ENCODE measurements at places on chromosomes 1 and 21. TPM values are rescaled to one million over a fixed set of nuclear protein-coding genes. Genes with fewer than 3 reads are reported as not detected.
A peak's percentile ranks its signal among the peaks of the same experiment; 100 is the strongest.

DNA sequence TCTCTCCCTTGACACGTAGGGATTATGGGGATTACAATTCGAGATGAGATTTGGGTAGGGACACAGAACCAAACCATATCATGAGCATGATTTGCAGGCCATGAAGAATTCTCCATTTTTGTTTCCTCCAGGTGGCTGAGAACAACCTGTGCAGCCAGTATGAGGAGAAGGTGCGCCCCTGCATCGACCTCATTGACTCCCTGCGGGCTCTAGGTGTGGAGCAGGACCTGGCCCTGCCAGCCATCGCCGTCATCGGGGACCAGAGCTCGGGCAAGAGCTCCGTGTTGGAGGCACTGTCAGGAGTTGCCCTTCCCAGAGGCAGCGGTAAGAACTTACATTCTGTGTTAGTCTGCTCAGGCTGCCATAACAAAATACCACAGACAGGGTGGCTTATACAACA lies 9.7 kb downstream of the MX1 start:
- peak; percentile 12 for DNase-seq

- DNase-seq: no peak
Measured at GRCh38 chr1:98704474-98704873, 43.0 kb downstream of the SNX7 start.

SYCP1 gene
- total RNA-seq: 0.16 TPM

OR14K1 gene
- 1.0 TPM for total RNA-seq

CLCA1 gene
- under 0.01 TPM for total RNA-seq

TFF2 gene
- total RNA-seq: not detected

EPHA10 gene
- 2.6 TPM for total RNA-seq

DNA sequence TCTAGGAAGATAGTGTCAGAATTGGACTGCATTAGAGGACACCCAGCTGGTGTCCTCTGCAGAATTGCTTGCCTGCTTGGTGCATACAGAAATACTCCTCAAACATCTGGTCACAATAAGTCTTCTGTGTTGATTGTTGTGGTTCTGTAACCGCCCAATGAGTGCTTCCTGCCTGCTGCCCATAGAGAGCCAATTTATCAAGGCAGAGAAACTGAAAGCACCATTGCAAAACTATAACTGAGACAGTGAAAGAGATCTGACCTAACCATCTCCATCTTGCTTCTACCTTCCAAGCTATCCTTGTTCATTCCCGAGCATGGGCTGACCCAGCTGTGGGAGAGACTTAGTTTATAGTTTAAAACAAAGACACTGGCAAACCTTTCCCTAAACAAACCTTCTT lies 462.4 kb upstream of the RGS18 start:
- no peak for DNase-seq

GRCh38 chr1:234746798-234747196 lies 136.8 kb upstream of the IRF2BP2 start:
- DNase-seq: peak; percentile 59

F5 gene
- 1.3 TPM for total RNA-seq

GRCh38 chr1:11500881-11501280 lies 21.9 kb downstream of the DISP3 start:
- DNase-seq: peak; percentile 9

- no peak for DNase-seq
Measured at GRCh38 chr21:37939251-37939650, 23.0 kb upstream of the KCNJ6 start.

CITED4 gene
- 136 TPM for total RNA-seq

DNA sequence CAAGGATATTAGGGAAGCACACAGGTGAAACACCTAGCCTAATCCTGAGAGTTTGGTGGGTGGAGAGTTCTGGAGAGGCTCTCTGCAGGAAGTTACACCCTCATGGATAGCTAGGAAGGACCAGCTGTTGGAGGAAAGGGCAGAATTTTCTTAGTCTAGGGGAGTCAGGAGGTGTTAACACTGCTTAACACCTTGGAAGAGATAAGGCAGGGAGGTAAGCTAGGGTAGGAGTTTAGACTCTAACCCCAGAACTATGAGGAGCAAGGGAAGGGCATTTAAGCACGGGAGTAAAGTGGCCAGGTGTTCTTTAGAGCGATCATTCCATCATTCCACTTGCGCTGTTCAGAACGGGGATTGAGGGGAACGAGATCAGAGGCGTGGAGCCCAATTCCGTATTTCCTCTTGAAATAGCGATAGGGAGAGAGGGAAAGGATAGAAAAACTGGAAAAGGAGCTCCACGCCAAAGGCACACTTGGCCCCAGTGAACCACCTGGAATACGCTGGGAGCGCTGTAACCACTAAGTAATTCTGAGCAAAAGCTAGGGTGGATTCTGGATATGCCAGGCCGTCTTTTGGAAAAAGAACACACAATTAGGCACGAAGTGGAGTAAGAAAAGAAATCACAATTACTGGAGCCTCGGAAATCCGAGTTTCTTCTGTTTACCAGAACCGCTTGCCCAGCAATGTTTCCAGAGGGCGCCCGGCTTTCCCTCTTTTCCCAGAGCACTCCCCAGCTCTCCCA lies 1.5 kb upstream of the GPR137B start:
- no peak for DNase-seq

SPRR1B gene
- not detected for total RNA-seq

DNA sequence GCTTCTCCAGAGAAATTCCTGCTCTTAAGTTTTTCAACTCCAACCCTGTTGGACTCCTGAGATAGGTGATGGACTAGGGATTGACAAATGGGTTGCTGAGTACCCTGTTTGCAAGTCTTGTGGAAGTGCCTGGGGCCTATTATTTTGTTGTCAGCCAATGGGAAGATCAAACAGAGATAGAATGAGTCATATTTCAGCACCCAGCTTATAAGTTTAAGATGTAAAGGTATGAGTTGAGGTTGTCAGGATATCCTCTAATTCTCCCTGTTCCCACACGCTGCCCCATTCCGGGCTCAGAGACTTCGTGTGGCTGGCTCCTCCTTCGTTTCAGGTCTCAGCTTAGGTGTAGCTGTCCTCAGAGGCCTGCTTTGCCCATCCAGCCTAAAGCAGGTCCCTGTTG lies 91.8 kb downstream of the CENPF start:
- no peak for DNase-seq

PDPN gene
- 29.2 TPM for total RNA-seq

- DNase-seq: no peak
Measured at GRCh38 chr1:244303610-244303969, 148.1 kb downstream of the ADSS2 start.

DNA sequence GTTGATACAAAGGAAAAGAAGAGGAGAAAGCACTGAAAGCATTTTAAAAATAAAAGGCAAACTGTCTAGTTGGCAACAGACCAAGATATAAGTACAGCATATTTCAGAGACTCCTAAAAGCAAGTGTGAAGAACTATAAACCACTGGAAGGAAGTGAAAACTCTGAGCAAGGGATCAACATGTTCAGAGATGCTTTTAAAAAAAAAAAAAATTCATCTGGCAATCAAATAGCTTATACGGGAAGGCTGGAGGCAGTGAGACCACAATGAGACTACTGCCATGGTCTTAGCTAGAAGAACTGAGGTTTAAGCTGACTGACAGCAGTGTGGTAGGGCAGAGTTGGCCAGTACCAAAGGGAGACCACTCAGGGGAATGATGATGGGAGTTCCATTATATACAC lies 124.3 kb downstream of the VAV3 start:
- DNase-seq: no peak

HAPLN2 gene
- not detected for total RNA-seq

CR1 gene
- total RNA-seq: 14.7 TPM

- no peak for DNase-seq
Measured at GRCh38 chr1:6962996-6963911, 178.0 kb downstream of the CAMTA1 start.

- DNase-seq: no peak
Measured at GRCh38 chr1:10989095-10989494, 23.4 kb upstream of the TARDBP start.

GRCh38 chr1:175131095-175131494 lies 61.5 kb downstream of the KIAA0040 start:
- DNase-seq: no peak

DNA sequence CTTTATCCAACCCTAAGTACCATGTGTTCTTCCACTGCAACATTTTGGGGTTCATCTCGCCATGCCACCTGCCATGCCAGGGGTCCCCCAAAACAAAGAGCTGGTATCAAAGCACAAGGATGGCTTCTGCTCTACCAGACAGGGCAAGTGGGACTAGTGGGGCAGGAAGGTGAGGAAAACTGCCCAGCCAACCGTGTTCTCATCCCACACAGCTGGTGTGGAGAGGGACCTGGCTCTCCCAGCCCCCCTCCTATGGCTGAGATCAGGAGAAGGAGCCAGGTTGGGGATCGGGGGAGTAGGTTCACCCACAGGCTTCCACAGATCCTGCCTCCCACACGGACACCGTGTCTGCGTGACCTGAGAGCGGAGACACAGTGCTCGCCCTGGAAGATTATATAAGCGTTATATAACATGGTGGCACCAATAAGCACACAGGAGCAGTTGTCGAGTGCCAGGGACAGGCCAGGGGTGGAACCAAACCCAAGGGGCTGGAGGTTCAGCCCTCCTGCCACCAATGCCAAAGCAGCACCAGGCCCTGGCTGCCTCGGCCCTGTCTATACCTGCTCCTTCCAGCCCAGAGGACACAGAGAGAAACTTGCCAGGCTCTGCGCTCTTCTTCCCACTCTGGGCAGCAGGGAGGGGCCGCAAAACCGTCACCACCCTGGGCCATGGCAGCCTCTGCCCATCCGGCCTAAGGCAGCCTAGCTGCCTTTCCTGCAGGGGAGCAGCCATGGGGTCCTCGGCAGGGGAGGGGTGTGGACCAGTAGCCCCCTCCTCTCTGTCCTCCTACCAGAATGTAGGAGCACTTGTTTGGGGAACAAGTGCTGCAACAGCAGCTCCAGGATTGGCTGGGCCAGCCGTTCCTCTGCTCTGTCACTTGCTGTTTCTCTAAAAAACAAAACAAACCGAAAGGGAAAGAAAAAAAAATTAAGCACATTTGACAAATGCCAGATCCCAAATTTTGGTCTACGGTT lies 43.5 kb downstream of the CD34 start:
- peak; percentile 60 for DNase-seq

DNA sequence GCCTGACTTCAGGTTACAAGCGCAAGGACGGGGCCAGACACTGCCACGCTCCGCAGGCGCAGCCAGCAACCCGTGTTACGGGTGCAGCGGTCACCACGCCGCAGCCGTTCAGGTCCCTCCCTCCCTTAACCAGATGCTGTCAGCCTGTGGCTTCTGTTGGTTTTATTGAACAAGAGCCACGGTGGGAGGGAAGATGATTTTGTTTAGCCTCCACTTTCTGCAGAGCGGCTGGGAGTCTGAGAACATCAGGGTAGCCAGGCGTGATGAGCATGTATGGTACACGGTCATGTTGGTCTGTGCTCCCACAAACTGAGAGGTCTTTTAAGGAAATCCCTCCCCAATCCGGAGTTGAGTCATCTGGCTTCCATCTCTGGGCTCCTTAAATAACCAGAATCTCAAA lies 18.5 kb upstream of the ADARB1 start:
- DNase-seq: no peak

DNA sequence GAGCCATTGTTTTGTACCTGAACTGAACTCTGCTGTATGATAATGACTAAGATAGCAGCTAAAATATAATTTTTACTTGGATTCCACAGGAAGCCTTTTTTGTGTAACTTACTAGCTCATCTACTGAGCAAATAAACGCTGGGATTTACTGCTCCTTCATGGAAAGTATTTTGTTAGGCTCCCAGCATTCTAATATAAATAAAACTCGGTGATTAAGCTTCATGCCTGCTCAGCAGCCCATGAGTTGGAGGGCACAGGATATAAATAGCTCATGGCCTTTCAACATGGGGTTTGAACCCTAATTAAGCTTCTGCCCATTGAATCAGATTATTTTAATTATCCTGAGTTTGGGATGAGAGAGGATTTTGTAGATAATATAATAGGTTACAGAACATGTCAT lies 180.0 kb downstream of the PCP4 start:
- DNase-seq: no peak

FAM3B gene
- 10.5 TPM for total RNA-seq

DNA sequence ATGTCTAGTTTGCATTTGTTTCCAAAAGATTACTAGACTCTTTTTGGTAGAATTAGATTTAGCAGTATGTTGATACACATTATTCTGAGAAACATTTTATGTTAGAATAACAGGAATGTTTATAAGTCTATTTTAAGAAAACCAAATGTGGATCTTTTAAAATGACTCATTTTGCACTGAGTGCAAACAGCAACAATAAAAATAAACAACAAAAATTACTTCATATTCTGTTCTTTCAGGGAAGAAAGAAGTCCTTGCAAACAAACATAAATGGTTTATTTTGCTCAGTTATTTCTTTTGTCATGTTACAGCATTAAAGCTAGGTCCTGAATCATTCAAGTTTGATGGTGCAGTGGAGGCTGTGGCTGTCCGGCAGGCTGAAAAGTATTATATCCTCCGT lies 106.8 kb upstream of the TENT5C start:
- no peak for DNase-seq

LORICRIN gene
- total RNA-seq: not detected

- DNase-seq: no peak
Measured at GRCh38 chr1:64171797-64172281, 31.6 kb upstream of the UBE2U start.

DNA sequence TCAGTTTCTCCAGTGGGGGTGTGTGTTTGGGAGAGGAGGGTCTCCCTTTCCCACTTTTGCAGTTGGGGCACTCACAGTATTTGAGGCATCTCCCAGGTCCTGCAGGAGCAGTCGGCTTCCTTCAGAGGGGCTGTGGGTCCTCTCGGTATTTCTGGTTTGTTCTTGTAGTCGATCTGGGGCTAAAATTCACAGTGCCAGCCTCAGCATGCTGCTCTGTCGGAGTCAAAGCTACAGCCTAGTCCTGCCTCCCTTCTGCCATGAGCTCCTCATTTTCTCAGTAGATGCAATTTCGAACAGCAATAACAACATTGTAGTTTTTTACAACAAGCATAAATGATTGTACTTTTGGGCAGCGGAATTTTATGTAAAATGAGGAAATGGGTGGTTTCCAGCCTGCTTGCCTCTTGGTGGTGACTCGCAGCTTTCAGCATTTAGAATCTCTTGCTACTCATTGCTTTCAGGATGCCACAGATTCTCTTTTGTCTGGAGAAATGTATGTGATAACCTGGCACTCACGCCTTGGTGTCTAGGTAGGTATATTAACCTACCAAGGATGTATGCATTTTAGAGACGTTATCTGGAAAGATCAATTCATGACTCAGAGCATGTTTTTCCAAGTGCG lies 82.4 kb upstream of the C21orf91 start:
- DNase-seq: no peak

DNA sequence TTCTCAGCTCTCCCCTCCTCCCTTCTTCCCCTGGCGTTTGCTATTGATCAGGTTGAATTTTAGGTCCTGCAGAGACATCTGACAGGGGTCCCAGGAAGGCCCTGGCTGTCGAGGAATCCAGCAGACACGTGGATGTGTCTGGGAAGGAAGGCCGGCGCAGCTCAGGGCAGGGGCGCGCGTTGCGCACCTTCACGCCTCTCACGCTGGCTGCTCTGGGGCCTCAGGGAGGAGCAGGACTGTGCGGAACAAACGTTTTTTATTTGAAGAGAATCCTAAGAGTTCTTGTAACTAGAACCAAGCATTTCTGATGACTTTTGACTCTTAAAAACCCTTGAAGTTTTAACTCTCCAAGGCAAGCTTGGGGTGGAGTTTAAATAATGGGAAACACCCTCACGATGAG lies 54.2 kb downstream of the SLC37A1 start:
- no peak for DNase-seq
